ENCODE measurements at places on chromosomes 6 and 20.
A peak's percentile ranks its signal among the peaks of the same experiment; 100 is the strongest.

DNA sequence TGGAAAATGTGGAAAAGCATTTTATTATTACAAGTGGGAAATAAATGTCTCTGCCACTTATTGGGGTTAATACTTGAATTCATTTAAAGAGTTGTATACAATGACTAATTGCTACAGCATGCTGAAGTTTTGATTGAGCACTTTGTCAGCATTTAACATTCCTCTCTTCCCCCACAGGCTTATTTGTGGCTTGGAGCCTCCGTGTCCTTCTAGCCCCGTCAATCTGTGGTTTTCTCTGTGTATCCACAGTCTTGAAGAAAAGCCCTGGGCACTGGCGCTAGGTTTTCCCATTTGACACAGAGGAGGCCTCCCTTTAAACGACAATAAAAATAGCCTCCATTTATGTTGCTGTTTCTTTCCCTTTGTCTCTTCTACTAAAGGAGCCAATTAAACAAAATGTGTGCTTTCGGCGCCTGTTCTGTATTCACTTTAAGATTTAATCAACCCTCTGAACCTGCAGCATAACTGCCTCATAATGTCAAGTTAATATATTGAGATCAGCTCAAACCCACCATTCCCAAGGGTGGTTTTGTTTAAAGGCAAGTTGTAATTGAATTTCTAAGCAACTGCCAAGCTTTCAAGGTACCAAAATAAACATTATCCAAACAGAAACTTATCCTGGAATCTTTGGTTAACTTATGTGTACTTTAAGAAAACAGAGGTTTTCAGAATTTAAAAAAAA is 326.6 kb upstream of the RNF24 start:
- DNase-seq: no peak

GRCh38 chr20:41141153-41141815 is 3.9 kb downstream of the PLCG1 start:
- DNase-seq: no peak

DNA sequence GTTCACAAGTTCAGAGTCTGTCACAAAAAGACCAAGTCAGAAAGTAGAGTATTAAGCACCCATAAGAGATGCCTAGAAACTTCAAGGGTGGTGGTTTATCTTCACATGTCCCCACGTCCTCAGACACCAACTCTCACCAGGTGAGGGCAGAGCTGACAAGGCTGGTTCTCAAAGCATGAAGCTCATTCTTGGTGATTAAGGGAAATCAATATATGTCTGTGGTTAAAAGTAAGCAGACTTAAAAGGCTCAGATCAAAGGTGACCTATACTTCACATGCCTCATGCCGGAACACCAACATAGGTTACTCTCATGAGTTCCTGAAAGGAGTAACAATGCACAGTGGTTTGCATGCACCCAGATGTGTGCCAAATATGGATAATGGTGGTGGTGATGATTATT is 27.0 kb downstream of the IL17A start:
- DNase-seq: no peak

DNA sequence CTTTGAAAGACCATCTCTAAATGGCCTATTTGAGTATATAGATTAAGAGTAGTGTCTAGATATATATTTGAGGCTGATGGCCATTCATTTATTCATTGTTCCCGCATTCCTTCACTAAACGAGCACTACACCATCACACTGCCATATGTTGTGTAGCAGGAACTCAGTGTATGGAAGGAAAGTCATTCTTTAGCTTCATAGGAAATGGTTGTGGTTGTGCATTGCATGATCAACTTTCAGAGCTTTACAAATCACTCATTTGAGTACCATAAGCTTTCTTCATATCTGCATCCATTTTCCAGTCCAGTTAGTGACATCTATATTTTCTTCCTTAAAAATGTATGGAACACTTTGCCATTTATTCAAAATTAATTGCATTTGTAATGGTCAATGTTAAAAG is 97.9 kb downstream of the ARID1B start:
- DNase-seq: no peak

GRCh38 chr6:24780206-24780605 is 5.5 kb downstream of the GMNN start:
- DNase-seq: no peak

GRCh38 chr6:132495604-132496079 is 17.3 kb downstream of the STX7 start:
- DNase-seq: no peak

DNA sequence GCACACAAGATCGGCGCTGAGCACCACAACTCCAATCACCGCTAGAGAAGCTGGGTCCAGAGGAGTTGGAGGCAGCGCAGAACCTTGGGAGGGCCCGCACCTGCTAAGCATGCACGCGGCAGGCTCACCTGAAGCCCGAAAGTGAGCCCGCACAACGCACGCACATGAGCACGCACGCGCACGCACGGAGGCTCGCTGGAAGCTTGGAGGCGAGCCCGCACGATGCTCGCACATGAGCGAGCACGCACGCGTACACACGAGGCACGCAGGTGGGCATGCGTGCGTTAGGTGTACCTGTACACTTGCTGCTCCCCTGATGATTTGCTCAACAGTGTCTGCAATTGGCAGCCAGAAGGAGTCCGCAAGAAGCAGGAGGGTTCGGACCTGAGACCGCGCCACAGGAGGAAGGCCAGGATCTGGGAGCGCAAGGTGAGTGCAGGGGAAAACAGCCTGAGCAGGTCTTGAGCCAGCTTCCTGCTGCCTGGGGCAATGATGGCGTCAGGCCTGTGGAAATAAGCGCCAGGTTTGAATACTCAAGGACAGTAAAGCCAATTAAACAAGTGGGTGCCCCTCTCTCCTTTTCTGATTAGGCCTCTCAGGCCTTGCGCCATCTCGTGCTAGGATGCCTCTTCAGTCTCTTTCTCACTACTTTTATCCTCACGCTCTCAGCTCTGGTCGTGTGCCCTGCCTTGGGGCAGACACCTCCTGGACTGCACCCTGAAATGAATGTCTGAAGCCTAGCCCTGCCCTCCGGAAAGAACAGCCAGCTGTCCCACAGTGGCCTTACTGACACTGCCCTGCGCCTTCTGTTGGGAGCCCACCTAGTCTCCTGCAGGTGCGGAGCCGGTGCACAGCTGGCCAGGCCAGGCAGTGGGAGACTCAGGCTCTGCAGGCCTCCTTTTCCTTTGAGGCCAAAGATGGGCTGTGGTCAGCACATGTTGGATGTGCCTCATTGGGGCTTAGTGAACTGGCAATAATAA is 340.4 kb downstream of the CDC5L start:
- no peak for DNase-seq

DNA sequence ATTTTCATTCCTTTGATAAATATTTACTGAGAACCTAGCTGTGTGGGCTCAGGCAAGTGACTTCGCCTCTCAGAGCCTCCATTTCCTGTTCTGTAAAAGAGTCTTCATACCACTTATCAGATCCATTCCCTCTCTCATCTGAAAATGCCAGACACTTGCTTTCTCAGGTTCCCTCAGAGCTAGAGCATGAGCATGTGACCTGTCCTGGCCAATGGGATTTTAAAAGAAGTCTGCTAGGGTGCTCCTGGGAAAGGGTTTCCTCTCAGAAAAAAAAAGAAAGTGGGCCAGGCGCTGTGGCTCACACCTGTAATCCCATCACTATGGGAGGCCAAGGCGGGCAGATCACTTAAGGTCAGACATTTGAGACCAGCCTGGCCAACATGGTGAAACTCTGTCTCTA is 5.3 kb downstream of the KCNB1 start:
- DNase-seq: peak; percentile 56

DNA sequence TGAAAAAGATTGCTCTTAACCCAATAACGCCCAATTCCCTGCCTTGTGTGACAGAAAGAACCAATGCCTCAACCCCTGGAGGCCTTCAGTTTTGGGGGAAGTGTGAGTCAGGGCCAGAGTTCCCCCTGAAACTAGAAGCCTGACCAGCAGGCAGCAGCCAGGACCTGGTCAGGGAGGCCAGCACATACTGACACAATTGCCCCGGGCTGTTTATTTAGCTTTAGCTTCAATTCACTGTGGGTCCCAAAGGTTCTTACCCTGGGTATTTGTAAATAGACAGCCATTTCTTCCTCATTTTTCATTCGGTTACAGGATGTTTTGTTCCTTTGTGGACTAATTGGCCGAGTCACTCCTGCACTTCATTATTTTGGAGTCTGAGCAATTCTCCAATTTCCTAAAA is 195.6 kb downstream of the PKHD1 start:
- no peak for DNase-seq

All from NCI-H2029 treated with DMSO at 0.1 percent for 48 hours (cell line).